SK-N-MC (cell line): ENCODE measurements at places on chromosomes 2 and 18.
A peak's percentile ranks its signal among the peaks of the same experiment; 100 is the strongest.

DNA sequence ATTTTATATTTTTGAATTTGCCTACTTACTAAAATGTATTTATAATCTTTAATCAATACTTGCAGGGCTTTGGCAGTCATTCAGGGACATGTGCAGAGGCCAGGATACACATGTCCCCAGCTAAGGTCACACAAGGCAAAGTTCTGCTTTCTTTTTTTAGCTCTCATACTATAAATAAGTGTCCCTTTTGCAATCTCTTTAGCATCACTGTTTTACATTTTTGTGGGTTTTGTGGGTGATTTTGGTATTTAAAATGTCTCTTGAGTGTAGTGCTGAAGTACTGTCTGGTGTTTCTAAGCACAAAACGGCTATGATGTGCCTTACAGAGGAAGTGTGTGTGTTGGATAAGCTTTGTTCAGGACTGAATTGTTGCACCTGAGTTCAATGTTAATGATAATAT lies 309.0 kb upstream of the GULP1 start:
- DNase-seq, result peak; percentile 60

- no peak for DNase-seq
These were observed 103.9 kb downstream of the TTC32 start for GRCh38 chr2:19797871-19798270.

- DNase-seq, result no peak
These were observed 92.6 kb downstream of the LYPD6 start for GRCh38 chr2:149422991-149423338.

DNA sequence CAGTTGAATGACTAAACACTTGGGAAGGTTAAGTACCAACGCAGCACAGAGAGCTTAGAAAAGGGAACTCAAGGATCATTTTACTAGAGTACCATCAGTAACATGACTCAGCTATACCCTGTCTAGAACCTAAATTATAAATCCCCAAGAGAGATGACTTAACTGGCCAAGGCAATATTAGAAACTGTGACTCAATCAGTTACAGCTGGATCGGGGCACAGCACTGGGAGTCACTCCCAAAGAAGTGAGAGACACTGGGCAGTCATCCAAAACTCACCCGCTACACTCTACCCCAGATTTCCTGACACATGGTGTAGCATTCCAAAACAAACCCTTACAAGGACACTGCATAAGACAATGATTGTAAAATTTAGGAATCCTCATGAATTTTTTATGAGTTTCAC lies 17.7 kb downstream of the IWS1 start:
- peak; percentile 90 for DNase-seq

GRCh38 chr18:12159446-12159845 lies 65.8 kb downstream of the ANKRD62 start:
- DNase-seq, result peak; percentile 34

DNA sequence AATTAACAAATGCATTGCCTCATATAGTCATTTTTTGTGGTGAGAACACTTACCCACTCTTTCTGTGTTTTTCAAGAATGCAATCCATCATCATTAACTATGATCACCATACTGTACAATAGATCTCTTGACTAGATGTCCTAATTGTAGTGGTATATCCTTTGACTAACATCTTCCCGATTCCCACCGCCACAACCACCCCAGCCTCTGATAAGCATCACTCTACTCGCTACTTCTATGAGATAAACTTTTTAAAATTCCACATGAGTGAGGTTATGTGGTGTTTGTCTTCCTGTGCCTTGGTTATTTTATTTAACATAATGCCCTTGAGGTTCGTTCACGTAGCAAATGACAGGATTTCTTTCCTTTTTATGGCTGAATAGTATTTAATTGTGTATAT lies 6.6 kb downstream of the VWA3B start:
- DNase-seq, result no peak

DNA sequence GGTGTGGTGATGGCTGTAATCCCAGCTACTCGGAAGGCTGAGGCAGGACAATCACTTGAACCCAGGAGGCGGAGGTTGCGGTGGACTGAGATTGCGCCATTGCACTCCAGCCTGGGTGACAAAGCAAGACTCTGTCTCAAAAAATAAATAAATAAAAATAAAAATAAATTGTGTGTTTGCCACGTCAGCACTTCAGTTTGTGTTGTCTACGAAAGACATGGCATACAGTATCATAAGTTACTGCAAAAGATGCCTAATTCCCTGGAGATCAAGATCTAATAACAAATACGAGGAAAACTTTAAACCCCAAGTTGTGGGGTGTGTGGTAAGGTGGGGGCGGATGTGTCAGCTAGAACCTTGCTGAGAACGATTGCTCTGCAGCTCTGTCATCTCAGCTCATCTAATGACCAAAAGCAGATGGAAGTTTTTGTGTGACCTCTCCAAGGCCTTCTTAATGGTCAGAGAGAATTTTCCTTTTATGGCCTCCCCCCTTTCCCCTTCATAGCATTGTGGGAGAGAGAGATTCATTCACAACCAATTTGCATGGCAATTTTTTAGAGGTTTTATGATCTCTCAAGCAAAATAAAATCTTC lies 11.3 kb downstream of the NPAS2 start:
- no peak for DNase-seq

- no peak for DNase-seq
These were observed 233.2 kb upstream of the PARD3B start for GRCh38 chr2:204312105-204312504.

DNA sequence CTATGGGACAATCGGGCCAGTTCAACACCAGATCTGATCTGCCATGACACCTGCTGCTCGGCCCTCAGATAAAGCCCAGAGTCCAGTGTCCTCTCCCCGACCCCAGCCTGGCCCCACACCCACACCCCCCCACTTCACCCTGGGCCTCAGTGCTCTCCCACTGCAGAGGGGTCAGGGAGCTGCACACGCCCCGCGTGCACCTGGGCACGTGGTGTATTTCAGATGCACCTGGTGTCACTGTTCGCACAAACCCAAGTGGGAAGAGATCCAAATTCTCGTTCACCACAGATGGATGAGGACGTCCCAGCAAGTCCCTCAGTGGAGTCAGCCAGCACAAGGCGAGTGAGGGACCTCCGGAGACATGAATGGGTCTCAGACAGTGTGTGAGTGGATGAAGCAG lies 161.3 kb downstream of the RTP5 start:
- DNase-seq, result no peak

DNA sequence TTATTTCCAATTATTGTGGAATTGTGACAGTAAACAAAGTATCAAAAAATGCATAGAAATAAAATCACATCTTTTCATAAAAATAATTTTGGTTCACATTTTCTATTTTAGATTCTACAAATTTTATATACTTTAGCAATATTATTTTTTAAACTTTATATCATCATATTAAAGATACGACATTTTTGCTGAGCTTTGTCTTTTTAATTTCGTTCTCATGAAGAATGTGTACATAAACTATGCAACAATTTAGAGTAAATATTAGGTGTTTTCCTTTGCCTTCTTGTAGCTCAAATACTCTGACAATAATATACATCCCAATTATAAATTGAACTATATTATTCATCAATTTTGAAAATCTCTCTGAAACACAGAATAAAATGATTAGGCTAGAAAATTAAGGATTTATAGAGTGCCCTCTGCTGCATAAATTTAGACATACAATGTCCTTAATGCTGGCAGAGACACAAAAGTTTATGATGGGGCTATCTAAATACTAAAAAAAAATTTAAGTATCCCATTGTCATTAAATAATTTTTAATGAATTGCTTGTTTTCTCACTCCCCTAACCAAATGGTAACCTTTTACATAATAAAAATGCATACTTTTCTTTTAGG lies 45.7 kb downstream of the CCDC102B start:
- DNase-seq, result no peak

GRCh38 chr2:241356871-241357260 lies 781 bp downstream of the FARP2 start:
- DNase-seq, result no peak

DNA sequence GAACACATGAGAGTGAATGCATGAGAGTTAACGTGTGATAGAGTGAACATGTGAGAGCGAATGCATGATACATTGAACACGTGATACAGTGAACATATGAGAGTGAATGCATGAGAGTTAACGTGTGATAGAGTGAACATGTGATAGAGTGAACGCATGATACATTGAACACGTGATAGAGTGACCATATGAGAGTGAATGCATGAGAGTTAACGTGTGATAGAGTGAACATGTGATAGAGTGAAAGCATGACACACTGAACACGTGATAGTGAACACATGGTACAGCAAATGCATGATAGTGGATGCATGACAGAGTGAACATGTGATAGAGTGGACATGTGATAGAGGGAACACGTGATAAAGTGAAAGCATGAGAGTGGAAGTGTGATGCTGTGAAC lies 517.9 kb downstream of the EIPR1 start:
- no peak for DNase-seq

GRCh38 chr2:148819019-148819585 lies 55.9 kb upstream of the KIF5C start:
- no peak for DNase-seq

DNA sequence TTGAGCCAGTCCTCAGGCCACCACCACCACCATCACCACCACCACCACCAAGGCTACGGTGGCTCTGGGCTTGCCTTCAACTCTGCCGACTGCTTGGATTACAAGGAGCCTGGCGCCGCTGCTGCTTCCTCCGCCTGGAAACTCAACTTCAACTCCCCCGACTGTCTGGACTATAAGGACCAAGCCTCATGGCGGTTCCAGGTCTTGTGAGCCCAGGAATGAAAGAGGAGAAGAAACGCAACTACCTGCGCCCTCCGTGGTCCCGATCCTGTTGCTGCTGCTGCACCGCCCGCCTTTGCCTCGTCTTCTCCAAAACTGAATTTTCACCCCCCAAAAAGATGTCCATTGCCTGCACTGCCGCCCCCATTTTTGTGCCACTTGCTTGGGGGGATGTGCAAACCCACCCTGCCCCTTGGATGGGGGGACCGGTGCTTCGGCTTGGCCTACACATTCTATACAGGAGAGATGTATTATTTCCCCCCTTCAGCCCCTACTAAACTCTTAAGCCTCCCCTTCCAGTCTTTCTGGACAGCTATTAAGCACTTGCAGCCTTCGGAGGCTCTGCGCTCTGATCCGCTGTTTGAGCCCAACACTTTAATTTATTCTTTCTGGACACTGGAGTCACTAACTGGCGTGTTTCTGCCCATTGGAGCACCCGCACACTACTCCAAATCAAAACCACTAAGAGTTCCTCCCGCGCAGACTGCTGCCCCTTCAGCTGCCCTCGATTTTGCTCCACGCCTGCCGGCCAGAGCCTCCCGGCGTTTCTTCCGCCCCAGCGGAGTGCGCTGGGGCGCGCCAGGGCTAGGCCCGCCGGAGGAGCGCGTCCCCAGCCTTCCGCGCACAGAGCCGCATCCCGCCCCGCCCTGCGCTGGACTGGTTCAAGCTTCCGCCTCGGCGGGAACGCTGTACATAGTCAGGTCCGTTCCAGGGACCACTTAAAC lies 5.7 kb downstream of the OTX1 start:
- no peak for DNase-seq

- no peak for DNase-seq
These were observed 151.9 kb downstream of the EPHA4 start for GRCh38 chr2:221420245-221420644.

DNA sequence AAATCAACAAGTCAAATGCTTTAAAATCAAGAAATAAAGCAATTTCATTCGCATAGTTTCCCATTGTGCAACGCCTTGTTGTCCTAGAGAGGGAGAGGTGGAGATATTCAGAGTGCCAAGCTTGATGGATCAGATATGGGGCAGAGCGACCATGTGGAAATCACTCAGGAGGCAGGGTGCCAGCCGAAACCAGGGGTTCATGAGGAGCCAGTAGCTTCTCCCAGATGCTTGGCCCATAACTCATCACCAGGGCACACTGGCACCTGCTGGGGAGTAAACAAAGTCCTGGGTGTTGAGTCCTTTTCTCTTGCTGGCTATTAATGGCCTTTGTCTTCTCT lies 53.0 kb upstream of the ASAP2 start:
- no peak for DNase-seq

DNA sequence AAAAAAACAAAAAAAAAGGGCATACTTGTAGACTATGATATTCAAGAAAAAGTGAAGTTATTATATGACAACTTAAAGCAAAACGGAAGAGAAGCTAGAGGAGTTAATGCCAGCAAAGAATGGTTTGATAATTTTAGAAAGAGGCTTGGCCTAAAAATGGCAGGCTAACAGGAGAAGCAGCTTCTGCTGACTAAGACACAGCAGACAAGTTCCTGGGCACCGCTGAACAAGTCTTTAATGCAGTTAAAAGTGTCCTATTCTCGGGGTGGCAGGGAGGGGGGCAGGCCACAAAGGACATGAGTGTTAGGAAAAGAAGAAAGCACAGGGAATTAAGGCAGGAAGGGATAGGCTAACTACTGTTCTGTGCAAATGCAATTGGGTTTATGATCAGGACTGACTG lies 50.3 kb upstream of the GAREM2 start:
- DNase-seq, result no peak

- DNase-seq, result no peak
These were observed 4.1 kb downstream of the RHBDD1 start for GRCh38 chr2:226839951-226840350.

DNA sequence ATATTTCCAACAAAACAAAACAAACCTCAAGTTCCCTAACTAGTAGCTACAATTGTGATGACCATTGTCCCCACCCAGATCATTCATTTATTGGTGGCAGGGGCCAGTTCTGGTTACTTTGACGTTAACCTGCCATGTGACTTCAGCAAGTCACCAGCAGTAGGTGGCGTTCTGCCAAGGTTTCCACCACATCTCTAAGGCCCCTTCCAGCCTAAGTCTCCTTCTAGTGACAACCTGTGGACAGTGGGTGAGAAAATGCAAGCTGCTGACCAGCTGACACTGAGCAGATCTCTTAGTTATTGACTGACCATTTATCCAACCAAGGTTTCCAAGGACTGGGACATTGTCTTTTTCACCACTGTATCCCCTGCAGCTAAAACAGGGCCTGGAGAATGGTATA lies 98.4 kb downstream of the GPR39 start:
- DNase-seq, result no peak

- DNase-seq, result no peak
These were observed 168.5 kb upstream of the CXCR4 start for GRCh38 chr2:136286423-136286822.

- no peak for DNase-seq
These were observed 79.8 kb downstream of the ROCK1 start for GRCh38 chr18:21031845-21032244.

DNA sequence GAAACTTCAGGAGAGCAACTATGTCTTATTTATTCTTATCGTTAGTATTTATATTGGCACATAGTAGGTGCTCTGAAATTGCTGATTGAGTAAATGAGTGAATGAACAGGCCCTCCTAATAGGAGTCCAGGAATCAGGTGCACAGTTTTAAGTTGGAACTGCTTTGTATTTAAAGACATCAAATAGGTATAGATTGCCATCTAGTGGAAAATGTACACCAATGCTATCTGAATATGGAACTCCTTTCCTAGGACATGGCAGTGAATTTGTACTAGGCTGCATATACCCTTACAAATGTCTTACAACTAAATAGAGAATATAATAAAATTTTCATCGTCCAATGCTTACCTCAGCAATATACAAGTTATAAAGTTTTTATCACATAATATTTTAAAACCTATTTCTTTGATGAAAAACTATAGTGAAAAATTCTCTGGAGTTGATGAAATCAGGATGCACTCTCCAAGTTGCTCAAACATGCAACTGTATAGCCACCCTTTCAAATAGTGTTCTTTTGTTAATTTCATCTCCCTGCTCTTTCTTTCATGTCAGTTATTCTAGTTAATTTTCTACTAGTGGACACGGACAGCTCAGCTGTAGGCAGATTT lies 318.9 kb upstream of the SYT4 start:
- DNase-seq, result peak; percentile 73

- peak; percentile 37 for DNase-seq
These were observed 90.9 kb upstream of the SMAD7 start for GRCh38 chr18:49041435-49042245.
